C1 segment of cervical spinal cord (tissue), 14 donors: ENCODE measurements at places on chromosomes 5 and 9.

DNA sequence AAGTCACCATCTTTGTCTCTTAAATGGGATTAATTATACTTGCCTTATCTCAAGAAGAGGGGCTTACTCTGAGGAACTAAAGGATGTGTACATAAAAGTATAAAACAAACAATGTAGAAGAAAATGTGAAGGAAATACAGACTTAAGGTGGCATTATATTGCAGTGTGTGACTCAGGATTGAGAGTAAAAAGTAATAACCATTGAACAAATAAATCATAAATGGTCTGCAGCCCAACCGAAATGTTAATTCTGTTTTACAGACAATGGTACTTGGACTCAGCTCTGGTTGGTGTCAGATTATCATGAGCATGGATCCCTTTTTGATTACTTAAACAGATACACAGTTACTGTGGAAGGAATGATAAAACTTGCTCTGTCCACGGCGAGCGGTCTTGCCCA, 37.4 kb downstream of the TGFBR1 start:
- DNase-seq, result no peak

GRCh38 chr9:70534471-70534870, 120.0 kb upstream of the KLF9 start:
- no peak for DNase-seq

DNA sequence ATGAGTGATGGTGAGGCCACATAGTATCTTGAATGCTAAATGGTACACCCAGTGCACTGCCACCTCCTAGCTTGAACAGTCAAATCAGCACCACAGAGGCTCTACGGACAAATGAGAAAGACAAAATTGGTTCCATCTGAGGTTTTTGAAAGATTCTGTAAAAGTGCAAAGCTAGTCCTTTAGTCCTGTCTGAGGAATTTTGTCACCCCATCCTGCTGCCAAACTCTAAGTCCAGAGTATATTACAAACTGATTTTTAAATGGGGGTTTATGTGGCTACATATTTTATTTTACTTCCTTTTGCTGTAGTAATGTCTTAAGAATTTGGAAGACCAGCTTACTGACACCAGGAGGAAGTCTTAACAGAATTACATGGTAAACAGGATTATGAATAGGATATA, 7.7 kb downstream of the FREM1 start:
- no peak for DNase-seq

DNA sequence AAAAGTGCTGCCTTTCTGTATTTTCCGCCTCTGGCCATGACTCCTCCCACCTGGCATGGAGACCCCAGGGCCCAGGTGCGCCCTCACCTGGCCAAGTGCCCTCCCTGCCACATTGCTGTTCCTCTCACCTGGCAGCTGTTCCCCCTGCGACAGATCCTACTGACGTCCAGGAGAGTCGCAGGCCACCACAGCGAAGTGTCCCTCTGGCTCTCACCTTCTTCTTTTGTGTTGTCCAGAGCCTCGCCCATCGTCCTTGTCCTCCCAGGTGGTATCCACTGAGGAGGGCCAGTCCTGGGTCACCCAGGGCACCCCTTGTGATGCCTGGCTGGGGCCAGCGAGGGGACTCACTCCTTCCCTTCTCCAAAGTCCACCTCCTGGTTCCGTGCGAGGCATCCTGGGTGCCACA, 2.6 kb downstream of the NKD2 start:
- DNase-seq, result no peak

DNA sequence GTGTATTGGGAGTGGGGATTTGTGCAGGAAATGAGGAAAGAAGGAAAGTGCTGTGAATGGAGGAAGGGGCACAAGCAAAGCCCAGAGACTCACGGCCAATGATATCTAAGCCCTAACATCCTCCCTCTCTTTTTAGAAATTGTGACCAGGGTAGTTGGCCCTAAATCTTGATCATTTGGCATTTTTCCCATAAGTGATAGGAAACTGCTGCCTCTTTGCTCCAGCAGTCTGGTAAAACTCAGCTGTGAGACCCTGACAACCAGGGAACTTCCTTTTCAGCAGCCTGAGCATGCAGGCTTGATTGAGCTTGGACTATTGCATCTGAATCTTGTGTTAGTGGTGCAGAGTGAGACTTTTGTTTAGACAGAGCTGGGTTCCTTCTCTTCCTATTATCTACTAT, 9.6 kb upstream of the ADRB2 start:
- DNase-seq, result no peak

GRCh38 chr9:133782157-133783130, 44.3 kb upstream of the SARDH start:
- peak; percentile 48 for DNase-seq

DNA sequence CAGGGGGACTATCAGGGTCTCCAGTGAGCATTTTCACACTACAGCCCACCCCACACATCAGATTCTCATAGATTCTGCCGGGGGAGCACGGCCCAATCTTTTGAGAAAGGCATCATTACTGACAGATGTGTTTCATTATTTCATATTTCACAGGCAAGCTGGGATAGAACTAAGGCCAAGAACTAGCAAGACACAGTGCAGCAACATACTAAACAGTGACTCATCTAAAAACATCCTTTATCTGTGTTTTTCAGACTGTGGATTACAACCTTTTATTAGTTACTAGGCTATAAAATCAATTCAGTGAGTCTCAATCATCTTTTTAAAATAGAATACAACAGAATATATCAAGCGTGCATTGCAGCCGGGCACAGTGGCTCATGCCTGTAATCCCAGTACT, 59.8 kb downstream of the CPLANE1 start:
- no peak for DNase-seq
